Endothelial cell of coronary artery (primary cell): ENCODE measurements at places on chromosomes 3 and 15. TPM values are rescaled to one million over a fixed set of nuclear protein-coding genes. Genes with fewer than 3 reads are reported as not detected.

The TNNC1 gene
- total RNA-seq: 0.18 and 0.19 TPM in 2 replicates

The ACKR4 gene
- total RNA-seq: 0.18 and 0.47 TPM in 2 replicates

The PLSCR5 gene
- total RNA-seq: not detected in 2 replicates

The BMF gene
- total RNA-seq: 3.0 and 4.0 TPM in 2 replicates

The GOLGA8K gene
- total RNA-seq: 0.09 and 0.28 TPM in 2 replicates

The CCR3 gene
- not detected in 2 replicates for total RNA-seq
